ENCODE measurements at places on chromosomes 12 and 14. TPM values are rescaled to one million over a fixed set of nuclear protein-coding genes. Genes with fewer than 3 reads are reported as not detected.
A peak's percentile ranks its signal among the peaks of the same experiment; 100 is the strongest.

The GPD1 gene
- 0.58 TPM for total RNA-seq

The FSCB gene
- total RNA-seq: not detected

The ESPL1 gene
- 99.1 TPM for total RNA-seq

The SOAT2 gene
- total RNA-seq: not detected

The TAPBPL gene
- total RNA-seq: 6.9 TPM

The FOXM1 gene
- total RNA-seq: 200 TPM

The KRT6C gene
- not detected for total RNA-seq

The BCL11B gene
- total RNA-seq: 81.3 TPM

- H3K4me3 ChIP-seq: no peak overlapping the region
- H3K27me3 ChIP-seq: no peaks in the 10 kb centered on the region
- peaks cover 28% of the 10 kb centered on the region for H3K4me1 ChIP-seq
These were observed 135.9 kb downstream of the KTN1 start for GRCh38 chr14:55715889-55716288.

- peaks cover 2% of the 10 kb centered on the region for H3K27me3 ChIP-seq
- no peak overlapping the region for H3K27ac ChIP-seq
- H3K36me3 ChIP-seq: no peaks in the 10 kb centered on the region
- no peak for DNase-seq
- no peak overlapping the region for H3K4me3 ChIP-seq
These were observed 4.7 kb upstream of the KRT77 start for GRCh38 chr12:52708010-52708409.

GRCh38 chr12:4379405-4379804 lies at the start of gene FGF23:
TSS of gene FGF23 (minus strand) at chr12:4379712. CDS start at chr12:4379582, 130 bp downstream.
- H3K27me3 ChIP-seq: peaks cover 32% of the 10 kb centered on the region
- H3K4me1 ChIP-seq: peaks cover 3% of the 10 kb centered on the region
- DNase-seq: peak; percentile 63
- no peaks in the 10 kb centered on the region for H3K36me3 ChIP-seq
- H3K4me3 ChIP-seq: no peak within 1 kb of the TSS

DNA sequence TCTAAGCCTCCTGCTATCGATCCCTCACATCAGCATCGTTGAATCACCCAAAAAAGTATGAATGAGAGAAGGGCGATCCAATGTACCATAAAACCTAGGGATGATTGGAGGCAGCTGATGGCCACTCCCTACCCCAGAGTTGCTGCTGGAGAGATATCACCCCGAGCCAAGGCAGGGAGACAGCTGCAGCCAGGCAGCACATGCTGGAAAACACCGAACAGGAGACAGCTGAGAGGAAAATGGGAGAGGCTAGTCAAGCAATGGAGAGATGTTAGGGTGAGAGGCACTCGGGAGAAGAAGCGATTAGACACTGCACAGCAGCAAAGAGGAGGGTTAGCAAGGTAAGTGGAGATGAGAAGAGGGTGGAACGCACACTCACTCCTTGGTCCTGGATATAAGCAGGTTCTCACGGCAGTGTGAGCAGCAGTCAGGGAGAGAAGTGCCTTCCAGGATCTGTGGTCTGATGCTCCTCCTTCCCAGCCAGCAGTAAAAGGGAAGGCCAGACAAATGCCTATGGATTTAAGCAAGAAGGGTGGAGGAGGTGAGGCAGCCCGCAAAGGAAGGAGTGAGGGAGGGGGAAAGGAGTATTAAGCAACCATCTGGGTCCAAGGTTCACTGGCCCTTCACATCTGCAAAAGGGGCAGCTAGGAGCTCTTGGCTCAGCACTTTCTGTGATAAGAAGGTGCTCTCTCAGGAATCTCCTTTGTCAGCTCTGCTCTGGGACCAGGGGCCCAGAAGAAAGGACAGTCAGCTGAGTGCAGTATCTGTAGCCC lies at the start of gene SLC7A7:
TSS of gene SLC7A7 (minus strand) at position 495 of the 773 bp plus-strand sequence. CDS start 2,037 bp downstream, outside the sequence.
- H3K36me3 ChIP-seq: no peaks in the 10 kb centered on the region
- H3K4me3 ChIP-seq: no peak within 1 kb of the TSS
- no peak for DNase-seq
- no peak within 1 kb of the TSS for H3K27ac ChIP-seq
- H3K4me1 ChIP-seq: peaks cover 4% of the 10 kb centered on the region

DNA sequence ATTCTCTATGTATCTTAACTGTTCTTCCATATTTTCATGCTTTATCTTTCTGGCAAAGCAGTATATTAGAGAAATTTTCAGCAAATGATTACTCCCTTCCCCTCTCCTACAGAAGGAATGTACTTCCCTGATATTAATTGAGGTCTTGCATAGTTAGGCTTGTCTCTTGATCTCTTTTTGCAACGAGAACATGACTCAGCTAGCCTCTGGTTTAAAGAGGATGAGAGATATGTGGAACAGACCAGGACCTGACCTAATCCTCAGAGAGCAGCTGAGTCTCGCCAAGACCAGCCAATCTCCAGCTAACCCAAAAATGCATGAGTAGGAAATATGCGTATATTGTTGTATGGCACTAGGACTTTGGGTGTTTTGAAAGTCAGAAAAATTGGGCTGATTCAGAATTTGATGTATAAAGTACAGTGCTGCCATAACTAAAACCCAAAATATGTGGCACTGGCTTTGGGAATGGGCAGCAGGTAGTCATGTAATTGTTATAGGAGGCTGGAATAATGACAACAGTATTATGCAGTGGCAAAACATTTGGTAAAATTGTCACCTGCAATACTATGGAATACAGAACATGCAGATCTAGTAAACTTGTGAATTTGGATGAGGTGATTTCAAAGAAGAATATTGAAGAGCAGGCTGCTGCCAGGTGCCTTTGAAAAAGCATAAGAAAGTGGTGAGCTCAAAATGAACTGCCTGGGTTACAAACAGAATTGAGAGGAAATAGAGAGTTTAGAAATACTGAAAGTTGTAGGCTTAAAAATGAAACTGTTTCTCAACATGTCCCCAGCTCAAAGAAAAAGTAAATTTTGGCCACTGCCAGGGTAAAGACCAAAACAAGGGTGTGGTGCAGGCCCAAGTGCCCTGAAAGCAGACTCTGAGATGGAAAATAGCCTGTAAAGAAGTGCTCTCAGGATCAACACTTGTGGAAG lies 9.3 kb upstream of the USP15 start:
- H3K4me3 ChIP-seq: no peak overlapping the region
- no peak overlapping the region for H3K27ac ChIP-seq
- no peaks in the 10 kb centered on the region for H3K27me3 ChIP-seq
- DNase-seq: no peak

GRCh38 chr12:119666900-119667576 lies 895 bp upstream of the PRKAB1 start:
- no peaks in the 10 kb centered on the region for H3K27me3 ChIP-seq
- H3K27ac ChIP-seq: no peak overlapping the region
- H3K36me3 ChIP-seq: peaks cover 14% of the 10 kb centered on the region
- peaks cover 9% of the 10 kb centered on the region for H3K4me1 ChIP-seq

- no peak overlapping the region for H3K4me3 ChIP-seq
- no peaks in the 10 kb centered on the region for H3K36me3 ChIP-seq
- peaks cover 7% of the 10 kb centered on the region for H3K4me1 ChIP-seq
- H3K27me3 ChIP-seq: no peaks in the 10 kb centered on the region
- no peak for DNase-seq
These were observed 16.4 kb downstream of the KRT18 start for GRCh38 chr12:52965337-52965731.

- H3K4me3 ChIP-seq: no peak overlapping the region
- no peak overlapping the region for H3K27ac ChIP-seq
- H3K4me1 ChIP-seq: no peaks in the 10 kb centered on the region
These were observed 55.3 kb downstream of the LRCOL1 start for GRCh38 chr12:132554845-132555630.

DNA sequence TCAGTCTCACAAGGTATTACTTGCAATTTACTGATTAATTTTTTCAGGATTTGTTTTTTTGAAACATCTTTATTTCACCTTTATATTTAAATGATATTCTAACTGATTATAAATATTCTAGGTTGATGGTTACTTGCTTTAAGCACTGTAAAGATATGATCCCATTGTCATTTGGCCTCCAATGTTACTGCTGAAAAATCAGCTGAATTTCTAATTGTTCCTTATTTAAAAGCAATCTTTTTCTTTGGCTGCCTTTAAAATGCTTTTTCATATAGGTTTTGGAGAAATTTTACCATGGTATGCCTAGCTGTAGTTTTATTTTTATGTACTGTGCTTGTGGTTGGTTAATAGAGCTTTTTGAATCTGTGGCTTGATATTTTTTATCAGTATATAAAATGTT lies 275.6 kb upstream of the PPFIA2 start:
- no peaks in the 10 kb centered on the region for H3K4me1 ChIP-seq
- H3K4me3 ChIP-seq: no peak overlapping the region
- H3K27ac ChIP-seq: no peak overlapping the region

DNA sequence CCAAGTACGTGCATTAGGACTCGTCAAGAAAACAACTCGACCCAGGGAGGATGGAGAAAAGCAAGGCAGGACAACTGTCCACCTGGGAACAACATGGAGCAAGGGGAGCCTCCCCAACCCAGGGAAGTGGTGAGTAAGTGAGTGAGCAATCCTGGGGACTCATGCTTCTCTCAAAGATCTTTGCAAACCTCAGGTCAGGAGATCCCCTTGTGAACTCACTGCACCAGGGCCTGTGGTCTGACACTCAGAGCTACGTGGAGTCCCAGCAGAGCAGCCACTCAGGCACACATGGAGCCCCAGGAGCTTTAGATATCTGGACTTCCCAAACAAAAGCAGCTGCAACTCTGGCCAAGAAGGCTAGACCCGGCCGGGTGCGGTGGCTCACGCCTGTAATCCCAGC lies 12.2 kb upstream of the OR5AU1 start:
- no peaks in the 10 kb centered on the region for H3K27me3 ChIP-seq
- H3K4me3 ChIP-seq: no peak overlapping the region
- no peaks in the 10 kb centered on the region for H3K4me1 ChIP-seq
- H3K36me3 ChIP-seq: no peaks in the 10 kb centered on the region
- no peak overlapping the region for H3K27ac ChIP-seq
- DNase-seq: no peak

- H3K4me3 ChIP-seq: no peak overlapping the region
- H3K4me1 ChIP-seq: no peaks in the 10 kb centered on the region
- DNase-seq: no peak
- no peaks in the 10 kb centered on the region for H3K27me3 ChIP-seq
- no peak overlapping the region for H3K27ac ChIP-seq
- no peaks in the 10 kb centered on the region for H3K36me3 ChIP-seq
These were observed 15.1 kb upstream of the KERA start for GRCh38 chr12:91072931-91073330.

DNA sequence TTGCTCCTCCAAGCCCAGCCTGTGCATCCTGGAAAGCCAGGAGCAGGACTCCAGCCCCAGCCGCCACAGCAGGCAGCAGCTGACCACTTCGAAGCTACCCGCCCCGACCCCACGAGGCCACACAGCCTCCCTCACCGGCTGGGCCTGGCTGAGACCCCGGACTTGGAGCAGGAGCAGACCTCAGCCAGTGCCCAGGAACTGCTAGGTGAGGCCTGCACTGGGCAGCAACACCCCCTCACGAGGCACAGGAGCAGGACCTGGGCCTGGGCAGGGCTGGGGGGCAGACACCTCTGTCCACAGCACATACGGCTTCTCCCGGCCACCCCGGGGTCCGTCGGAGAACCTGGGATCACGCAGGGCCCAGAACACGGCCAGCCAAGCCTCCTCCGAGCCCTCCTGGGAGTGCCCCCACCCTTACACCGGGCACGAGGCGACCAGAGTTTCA lies 137.4 kb upstream of the C14orf180 start:
- H3K4me3 ChIP-seq: no peak overlapping the region
- DNase-seq: no peak
- H3K27ac ChIP-seq: no peak overlapping the region
- no peaks in the 10 kb centered on the region for H3K36me3 ChIP-seq

- H3K36me3 ChIP-seq: no peaks in the 10 kb centered on the region
- no peak overlapping the region for H3K27ac ChIP-seq
- no peak for DNase-seq
- no peaks in the 10 kb centered on the region for H3K27me3 ChIP-seq
- no peak overlapping the region for H3K4me3 ChIP-seq
- no peaks in the 10 kb centered on the region for H3K4me1 ChIP-seq
These were observed 29.3 kb downstream of the CD9 start for GRCh38 chr12:6229224-6230218.

DNA sequence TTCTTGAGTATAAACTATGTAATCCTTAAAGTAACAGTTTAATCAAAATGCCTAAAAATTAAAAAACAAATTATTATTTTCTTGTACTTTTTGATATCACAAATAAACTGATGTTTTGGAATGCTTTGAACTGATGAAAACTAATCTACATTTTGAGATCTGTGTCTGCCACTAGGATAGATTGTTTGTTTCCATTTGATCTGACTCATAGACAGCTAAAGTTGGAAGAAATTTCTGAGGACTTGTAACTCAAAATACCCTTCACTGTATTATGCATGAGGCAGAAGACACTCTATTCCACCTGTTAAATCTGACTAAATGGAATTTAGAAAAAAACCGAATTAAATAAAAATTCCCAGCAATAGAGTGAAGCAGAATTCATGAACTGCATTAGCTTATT lies 1400.0 kb upstream of the FLRT2 start:
- no peaks in the 10 kb centered on the region for H3K4me1 ChIP-seq
- no peak overlapping the region for H3K27ac ChIP-seq
- no peak for DNase-seq
- no peaks in the 10 kb centered on the region for H3K36me3 ChIP-seq
- H3K27me3 ChIP-seq: no peaks in the 10 kb centered on the region

- H3K27me3 ChIP-seq: no peaks in the 10 kb centered on the region
- no peak for DNase-seq
- H3K27ac ChIP-seq: no peak overlapping the region
- H3K4me3 ChIP-seq: peak overlapping the region; percentile 15
These were observed 606 bp downstream of the TNFAIP2 start for GRCh38 chr14:103123634-103124500.
